ENCODE measurements at places on chromosomes 2 and 18. TPM values are rescaled to one million over a fixed set of nuclear protein-coding genes. Genes with fewer than 3 reads are reported as not detected.

The CHRNG gene
- total RNA-seq: not detected

The SFT2D3 gene
- total RNA-seq: 7.4 TPM

The UGT1A9 gene
- not detected for total RNA-seq

The KIAA2012 gene
- not detected for total RNA-seq

The TAF4B gene
- 12.3 TPM for total RNA-seq

DNA sequence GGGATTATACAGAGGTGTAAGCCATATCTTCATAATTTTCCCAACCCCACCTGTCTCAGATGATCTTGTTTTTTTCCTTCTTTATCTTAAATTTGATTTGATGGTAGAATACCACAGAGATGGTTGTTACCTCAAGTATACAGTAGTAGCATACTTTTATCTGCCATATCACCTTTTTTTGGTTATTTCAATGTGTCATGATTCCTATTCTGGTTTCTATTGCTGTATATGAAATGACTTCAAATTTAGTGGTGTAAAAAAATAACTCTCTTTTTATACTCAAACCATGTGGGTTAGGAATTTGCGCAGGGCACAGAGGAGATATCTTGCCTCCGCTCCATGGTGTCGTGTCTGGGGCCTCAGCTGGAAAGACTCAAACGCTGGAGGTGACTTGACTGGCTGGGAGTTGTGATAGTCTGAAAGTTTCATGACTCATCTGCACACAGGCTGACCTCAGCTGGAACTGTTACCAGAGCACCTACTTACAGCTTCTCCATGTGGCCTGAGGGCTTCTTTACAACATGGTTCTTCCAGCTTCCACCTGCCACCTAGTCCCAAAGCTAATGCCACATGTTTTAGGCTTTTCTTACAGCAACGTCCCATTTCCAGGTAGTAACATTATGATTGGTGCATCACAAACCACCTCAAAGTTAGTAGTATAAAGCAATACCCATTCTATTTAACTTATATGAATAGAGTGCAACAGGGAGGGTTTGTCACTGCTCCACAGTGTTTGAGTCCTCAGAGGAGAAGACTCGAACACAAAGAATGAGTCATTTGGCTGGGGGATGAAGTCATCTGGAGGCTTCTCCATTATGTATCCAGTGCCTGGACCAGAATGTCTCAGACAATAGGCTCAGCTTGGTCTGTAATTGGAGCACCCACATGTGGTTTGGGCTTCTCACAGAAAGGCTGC, 82.3 kb upstream of the XPO1 start:
- DNase-seq: no peak

- DNase-seq: no peak
Measured at GRCh38 chr2:32068-32467, 14.2 kb downstream of the FAM110C start.

DNA sequence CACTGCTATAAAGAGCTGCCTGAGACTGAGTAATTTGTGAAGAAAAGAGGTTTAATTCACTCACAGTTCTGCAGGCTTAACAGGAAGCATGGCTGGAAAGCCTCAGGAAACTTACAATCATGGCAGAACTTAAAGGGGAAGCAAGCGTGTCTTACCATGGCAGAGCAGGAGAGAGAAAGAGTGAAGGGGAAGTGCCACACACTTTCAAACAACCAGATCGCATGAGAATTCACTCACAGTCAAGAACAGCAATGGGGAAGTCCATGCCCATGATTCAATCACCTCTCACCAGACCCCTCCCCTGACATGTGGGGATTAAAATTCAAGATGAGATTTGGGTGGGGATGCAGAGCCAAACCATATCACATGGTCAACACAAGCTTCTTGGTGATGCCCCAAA, 34.7 kb upstream of the CDK5R2 start:
- no peak for DNase-seq

DNA sequence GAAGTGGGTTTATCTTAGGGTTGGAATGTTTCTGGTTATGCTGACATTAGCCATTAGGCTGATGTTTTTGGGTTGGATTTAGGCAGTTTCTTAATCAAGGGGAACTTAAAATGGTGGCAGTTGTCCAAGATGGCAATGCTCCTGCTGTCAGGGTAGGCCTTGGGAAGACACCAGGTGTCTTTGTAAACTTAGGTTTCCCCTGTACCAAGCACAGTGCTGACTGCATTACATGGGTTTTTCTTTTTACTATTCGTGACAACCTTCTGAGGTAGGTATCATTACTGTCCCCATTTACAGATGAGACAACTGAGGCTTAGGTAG, 528 bp upstream of the ATG16L1 start:
- DNase-seq: no peak

- DNase-seq: no peak
Measured at GRCh38 chr2:211270257-211270656, 713.9 kb downstream of the CPS1 start.
